ENCODE measurements at places on chromosomes 1 and 21. TPM values are rescaled to one million over a fixed set of nuclear protein-coding genes. Genes with fewer than 3 reads are reported as not detected.

The SH2D1B gene
- total RNA-seq: not detected

DNA sequence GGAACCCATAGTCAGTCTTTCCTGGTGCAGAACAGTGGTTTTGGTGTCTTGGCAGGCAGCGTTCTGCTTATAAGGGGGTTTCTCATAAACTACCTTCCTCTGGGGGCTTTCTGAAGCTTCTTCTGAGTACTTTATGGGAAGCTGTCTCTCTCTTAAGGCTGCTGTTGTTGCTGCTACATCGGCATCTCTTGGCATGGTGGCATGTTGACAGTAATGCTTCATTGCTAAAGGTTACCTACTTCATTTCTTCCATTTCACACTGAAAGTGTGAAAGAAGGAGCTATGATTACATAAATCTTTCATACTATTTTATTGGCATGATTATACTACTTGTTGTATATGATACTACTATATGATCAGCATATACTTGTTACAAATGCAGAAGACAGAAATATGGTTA is 6.3 kb upstream of the MAP10 start:
- no peak for DNase-seq

- DNase-seq: peak; percentile 70
Observed at GRCh38 chr1:54273092-54273794, 73.3 kb downstream of the MRPL37 start.

The HTR6 gene
- total RNA-seq: not detected

- no peak for DNase-seq
Observed at GRCh38 chr1:75616436-75617433, 5.8 kb upstream of the SLC44A5 start.

GRCh38 chr1:170734412-170735175 is 70.7 kb downstream of the PRRX1 start:
- no peak for DNase-seq

DNA sequence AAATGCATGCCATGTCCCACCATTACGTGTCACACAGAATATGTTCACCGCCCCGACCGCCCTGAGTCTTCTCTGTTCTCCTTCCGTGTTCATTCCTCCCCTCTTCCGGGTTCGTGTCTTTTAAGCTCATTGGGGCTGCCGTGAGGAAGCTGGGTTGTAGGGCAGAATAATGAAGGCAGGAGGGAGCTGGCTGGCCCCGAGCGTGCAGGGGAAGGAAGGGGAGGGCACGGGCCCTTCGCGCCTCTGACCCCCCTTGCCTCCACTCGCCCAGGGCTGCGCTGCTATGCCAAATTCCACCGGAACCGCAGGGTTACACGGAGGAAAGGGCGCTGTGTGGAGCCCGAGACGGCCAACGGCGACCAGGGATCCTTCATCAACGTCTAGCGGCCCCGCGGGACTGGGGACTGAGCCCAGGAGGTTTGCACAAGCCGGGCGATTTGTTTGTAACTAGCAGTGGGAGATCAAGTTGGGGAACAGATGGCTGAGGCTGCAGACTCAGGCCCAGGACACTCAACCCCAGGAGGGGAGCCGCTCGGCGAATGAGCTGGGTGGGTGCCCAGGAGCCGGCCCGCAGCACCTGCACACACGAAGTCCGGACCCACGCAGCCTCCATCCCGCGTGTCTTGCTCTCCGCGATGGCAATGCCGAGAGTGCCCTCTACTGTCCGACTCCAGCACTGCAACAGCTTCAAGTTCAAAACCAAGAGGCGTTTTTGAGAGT is 16.5 kb upstream of the AGTRAP start:
- DNase-seq: peak; percentile 57

DNA sequence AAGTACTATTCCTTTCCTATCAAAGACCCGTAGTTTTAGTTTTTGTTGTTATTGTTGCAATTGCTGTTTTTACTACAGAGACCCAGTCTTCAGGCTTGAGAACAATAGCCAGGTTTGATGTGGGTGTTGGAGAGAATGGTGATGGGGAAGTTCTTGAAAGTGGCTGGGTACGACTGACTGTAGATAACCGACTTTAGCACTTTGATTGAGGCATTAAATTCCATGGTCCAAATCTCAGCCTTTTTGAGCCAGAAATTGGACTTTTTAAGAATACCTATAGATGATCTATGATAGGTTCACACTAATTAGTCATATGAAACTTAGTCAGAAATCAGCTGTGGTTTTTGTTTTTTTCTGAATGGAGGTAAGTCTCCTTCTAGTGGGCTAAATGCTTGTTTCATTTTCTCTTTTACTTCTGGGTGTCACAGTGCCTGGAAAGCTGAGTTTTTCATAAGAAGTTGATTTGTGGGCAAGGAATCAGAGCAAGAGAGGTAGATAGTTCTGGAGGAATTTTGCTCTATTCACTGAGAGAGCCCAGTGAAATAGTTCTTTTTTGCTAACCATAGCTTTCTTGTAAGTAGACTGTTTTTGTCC is 2.8 kb downstream of the PPIH start:
- DNase-seq: no peak

The KPRP gene
- not detected for total RNA-seq

DNA sequence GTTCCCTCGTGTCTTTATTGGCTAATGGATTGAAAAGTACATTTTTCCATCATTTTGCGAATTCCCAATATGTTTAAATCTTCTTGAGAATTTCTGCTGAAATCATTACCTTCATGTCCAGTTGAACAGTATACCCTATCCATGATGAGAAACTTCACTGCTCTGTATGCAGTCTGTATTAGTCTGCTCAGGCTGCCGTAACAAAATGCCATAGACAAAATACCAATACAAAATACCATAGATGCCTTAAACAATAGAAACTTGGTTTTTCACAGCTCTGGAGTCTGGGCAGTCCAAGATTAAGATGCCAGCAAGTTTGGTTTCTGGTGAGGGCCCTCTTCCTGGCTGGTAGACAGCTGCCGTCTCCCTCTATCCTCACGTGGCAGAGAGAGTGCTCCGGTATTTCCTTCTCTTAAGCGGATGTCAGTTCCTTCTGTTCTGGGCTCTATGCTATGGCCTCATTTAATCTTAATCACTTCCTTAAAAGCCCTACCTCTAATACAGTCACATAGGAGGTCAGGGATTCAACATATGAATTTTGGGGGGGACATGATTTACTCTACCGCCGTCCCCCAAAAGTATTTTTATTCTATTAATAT is 27.0 kb downstream of the CXADR start:
- no peak for DNase-seq

The TMEM63A gene
- total RNA-seq: 98.3 TPM

DNA sequence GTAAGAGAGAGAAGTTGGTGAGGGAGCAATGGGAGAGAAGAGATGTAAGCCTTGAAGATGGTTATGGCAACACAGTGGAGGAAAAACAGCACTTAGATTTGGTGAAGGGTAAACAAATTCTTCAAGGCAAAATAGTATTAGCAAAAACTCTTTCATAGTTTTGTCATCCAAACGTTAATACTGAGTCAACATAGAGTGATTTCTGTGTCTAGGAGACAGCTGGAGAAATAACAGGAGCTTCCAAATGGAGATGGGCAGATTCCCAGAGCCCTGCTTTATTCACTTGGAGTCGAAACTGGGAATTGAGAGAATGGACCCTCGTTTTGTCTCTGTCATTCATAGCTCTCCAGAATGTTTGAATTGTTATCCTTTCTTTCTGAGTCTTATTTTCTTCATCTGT is 68.3 kb downstream of the PLA2G4A start:
- DNase-seq: no peak

All from HT-29 (cell line).